ENCODE measurements at places on chromosomes 7 and 10.

- no peak for DNase-seq
These were observed 38.4 kb downstream of the NT5C2 start for GRCh38 chr10:103154521-103155299.

GRCh38 chr7:143388491-143389101 is 7.5 kb downstream of the ZYX start:
- no peak for DNase-seq

GRCh38 chr7:157033483-157034473 is 23.3 kb upstream of the MNX1 start:
- no peak for DNase-seq

DNA sequence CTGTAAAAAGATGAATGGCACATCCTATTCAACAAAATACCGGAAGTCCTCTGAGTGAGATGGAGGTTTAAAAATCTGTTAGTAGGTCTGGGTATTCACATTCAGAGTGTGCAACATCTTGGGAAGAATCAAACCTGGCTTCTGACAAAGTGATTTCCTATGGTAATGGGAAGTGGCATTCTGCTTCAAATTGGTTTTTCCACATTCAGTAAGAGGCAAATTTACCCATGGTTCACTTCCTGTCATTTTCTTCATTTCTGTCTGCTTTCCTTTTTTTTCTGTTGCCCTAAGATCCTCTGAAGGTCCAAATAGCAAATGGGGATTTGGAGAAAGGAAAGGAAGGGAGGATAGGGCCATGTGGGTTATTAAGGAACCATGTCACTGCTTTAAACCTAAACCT is 218.3 kb downstream of the DOCK4 start:
- no peak for DNase-seq

GRCh38 chr10:35540296-35541164 is 64.6 kb upstream of the GJD4 start:
- no peak for DNase-seq

Measured in stimulated activated CD4-positive, alpha-beta T cell treated with anti-CD3 and anti-CD28 coated beads, Interleukin-2, amount 100 ng/mL, for 48 hours (primary cell).